ENCODE measurements at places on chromosomes 1 and 21. TPM values are rescaled to one million over a fixed set of nuclear protein-coding genes. Genes with fewer than 3 reads are reported as not detected.

IL24 gene
- total RNA-seq = not detected

OLFML2B gene
- total RNA-seq = 29.5 TPM

- no peak for DNase-seq
Measured at GRCh38 chr1:182668521-182669054, 15.8 kb downstream of the RGS8 start.

- no peak for DNase-seq
Measured at GRCh38 chr1:207140536-207140935, 36.5 kb downstream of the C4BPA start.

GRCh38 chr1:109531826-109532364 is 7.8 kb upstream of the GPR61 start:
- DNase-seq = no peak

DNA sequence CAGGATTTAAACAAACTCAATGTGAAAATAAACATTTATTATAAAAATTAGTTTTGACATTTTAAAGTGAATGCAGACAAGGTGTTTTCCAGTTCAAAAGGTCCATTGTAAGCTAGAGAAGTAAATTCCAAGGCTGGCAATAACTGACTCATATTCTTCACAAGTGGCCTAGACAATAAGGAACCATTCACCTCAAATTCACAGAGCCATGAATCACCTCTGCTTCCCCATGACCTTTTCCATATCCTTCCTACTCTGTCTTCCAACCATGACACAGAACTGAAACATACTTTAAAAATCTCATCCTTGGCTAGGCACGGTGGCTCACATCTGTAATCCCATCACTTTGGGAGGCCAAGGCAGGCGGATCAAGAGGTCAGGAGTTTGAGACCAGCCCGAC is 24.8 kb downstream of the F11R start:
- DNase-seq = no peak

AMY1B gene
- total RNA-seq = not detected

GRCh38 chr1:180614730-180615129 is 17.1 kb upstream of the XPR1 start:
- DNase-seq = no peak

- no peak for DNase-seq
Measured at GRCh38 chr1:167541003-167541402, 12.6 kb downstream of the CREG1 start.

DNA sequence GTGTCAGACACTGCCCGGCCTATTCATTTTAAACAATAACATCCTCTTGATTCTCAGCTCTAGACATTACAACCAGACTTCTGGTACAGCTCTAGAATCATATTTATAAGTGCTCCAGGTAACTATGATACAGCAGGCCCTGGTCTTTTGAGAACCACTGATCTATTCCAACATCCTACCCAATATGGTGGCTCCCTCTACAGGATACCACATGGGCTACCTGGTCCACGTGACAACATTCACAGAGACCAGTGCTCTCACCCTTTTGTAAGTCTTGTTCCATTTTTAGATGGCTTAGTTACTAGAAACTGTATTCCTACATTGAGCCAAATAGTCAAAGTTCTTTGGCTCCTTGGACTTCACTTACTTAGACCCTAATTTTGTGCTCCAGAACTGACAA is 102.9 kb downstream of the PTPN14 start:
- DNase-seq = no peak

GRCh38 chr1:245121523-245121922 is 33.3 kb upstream of the KIF26B start:
- DNase-seq = peak; percentile 20

- peak; percentile 95 for DNase-seq
Measured at GRCh38 chr1:156090840-156091188, 8.5 kb upstream of the MEX3A start.

DNA sequence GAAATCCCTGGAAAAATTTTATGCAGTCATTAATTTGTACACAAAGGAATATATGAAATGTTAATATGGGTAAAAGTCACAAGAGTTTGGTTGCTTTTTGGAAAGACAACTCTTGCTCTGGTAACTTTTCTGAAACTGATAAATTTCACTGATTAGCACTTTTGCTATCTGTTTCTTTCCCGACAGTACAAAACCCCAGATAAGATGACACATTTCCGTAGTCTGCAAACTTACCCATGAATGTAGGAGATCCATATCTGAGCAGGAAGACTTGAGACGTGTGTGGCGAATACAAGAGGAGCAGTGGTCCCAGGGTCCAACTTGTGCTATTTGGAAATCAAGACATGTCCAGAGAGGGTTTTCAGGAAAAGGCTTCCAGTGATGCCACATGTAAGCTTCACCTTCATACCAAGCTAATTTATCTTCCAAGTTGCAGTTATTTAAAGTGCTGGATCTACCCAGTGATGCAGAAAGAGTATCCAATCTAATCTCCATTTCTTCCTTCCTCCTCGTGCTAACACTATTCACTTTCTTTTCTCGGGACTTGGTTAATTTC is 35.9 kb upstream of the SAMSN1 start:
- DNase-seq = no peak

HSD3B1 gene
- total RNA-seq = not detected

FNDC5 gene
- total RNA-seq = 0.96 TPM

DNA sequence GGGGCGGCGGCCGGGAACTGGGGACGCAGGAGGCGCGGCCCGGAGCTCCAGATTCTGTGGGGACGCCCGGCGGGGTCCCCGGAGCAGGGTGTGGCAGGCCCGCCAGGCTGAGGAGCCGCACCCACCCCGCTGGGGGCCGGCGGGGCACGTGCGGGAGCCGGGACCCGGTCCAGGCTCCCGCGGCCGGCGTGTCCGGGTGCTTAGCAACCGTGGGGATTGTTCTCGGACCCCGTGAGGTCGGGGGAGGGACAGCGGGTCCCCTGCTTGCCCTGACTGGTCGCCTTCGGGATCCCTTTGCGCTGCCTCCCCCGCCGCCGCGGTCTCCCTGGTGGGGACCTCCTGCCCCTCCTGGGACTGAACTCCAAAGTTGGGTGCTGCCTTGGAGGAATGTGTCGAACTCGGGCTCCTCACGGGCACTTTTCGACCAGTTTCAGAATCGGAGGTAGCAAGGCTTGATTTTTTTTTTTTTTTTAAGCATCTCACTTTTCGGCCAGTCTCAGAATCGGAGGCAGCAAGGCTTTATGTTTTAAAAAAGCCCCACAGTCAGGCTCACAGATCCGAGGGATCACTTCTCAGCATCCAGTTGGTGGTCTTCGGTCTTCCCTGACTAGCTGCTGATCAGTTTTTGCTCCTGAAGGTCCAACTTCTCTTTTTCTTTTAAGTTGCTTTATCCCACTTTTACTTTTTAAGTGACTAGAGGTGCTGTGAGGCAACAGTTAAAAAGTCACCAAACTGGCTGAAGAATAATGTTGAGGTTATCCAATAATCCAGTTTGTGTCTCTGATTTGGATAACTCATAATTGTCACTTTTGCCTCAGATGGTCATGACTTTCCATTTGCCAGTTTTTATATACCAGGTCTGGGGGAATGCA is 648 bp downstream of the FAM76A start:
- DNase-seq = no peak

DNA sequence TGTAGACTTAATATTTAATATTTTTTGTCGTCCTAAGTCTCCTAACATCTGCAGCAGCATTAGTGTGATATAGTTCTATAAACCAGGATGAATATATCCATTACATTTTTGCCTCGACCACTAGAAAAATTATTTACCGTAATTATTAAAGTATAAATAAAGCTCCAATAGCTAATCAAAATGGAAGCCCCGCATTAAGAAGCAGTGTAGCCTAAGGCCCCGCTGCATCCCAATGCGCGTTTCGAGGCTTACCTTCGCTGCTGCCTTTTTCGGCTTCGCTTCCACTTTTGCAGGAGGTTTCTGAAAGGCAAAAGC is 891 bp downstream of the HMGN1 start:
- DNase-seq = no peak

RHD gene
- total RNA-seq = not detected

GRCh38 chr1:235275836-235276235 is 52.1 kb downstream of the ARID4B start:
- no peak for DNase-seq

DNA sequence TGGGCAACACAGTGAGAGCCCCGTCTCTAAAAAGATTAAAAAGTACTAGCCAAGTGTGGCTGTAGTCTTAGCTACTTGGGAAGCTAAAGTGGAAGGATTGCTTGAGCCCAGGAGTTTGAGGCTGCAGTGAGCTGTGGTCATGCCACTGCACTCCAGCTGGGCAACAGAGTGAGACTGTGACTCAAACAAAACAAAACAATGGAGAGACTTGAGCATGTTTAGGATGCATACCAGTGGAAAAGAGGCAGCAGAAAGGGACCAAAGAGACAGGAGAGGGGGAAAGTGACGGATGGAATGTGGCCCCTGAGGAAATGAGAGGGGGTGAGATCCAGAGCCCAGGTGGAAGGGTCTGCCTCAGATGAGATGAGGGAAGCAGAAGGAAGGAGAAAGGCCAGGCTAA is 358.9 kb downstream of the RPS6KC1 start:
- no peak for DNase-seq

RNF220 gene
- total RNA-seq = 60.1 TPM

PLEKHM2 gene
- 94.6 TPM for total RNA-seq

TEDDM1 gene
- not detected for total RNA-seq

DNA sequence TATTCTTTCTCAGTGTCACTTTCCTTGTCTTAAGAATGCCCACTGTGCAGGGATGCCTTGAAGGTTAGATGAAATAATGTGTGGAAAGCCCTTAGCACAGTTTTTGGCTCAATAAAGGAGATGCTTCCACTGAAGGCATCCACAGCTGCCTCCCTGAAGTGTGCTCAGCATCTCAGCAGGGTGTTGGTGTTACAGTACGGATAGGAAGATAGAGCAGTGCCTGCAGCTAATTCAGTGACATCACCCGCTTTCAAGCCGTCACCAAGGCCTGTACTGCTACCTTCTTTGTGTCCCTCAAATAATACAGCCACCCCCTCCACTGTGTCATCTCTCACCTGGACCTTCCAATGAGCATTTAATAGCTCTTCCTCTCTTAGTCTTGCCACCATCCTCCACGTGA is 59.0 kb downstream of the NDUFS5 start:
- no peak for DNase-seq

DNA sequence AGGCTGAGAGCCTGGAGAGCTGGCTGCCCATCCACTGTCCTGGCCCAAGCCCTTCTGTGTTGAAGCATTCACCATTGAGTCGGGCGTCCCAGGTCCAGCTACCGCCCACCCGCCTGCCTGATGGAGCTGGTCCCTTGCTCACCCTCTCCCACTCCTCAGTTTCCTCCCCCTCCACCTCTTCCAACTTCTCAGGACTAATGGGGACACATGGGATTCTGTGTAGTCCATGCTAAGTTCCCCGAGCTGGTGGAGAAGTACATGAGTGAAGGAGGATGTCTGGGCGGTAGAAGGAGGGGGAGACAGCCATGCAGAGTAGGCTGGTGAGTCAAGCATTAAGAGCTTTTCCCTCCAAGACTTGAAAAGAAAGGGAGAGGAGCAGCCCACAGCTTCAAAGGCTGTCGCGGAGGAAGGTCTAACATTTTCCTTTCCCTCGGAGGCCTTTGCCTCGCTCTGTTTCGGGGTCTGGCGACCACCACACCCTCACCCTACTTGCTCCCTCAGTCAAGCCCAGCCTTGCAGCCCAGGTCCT is 561 bp downstream of the SLC26A9 start:
- no peak for DNase-seq

CELA3B gene
- 0.90 TPM for total RNA-seq

GRCh38 chr1:8878448-8878697 is at the start of gene ENO1:
ENO1 (minus strand) TSS chr1:8878686; CDS start chr1:8874908, 3,778 bp downstream.
- no peak for DNase-seq

- no peak for DNase-seq
Measured at GRCh38 chr1:215719552-215719951, 152.4 kb downstream of the KCTD3 start.

GRCh38 chr1:241603731-241604245 is 36.4 kb downstream of the CHML start:
- DNase-seq = no peak

KIF14 gene
- total RNA-seq = 0.03 TPM

PADI4 gene
- total RNA-seq = 7.0 TPM

DNA sequence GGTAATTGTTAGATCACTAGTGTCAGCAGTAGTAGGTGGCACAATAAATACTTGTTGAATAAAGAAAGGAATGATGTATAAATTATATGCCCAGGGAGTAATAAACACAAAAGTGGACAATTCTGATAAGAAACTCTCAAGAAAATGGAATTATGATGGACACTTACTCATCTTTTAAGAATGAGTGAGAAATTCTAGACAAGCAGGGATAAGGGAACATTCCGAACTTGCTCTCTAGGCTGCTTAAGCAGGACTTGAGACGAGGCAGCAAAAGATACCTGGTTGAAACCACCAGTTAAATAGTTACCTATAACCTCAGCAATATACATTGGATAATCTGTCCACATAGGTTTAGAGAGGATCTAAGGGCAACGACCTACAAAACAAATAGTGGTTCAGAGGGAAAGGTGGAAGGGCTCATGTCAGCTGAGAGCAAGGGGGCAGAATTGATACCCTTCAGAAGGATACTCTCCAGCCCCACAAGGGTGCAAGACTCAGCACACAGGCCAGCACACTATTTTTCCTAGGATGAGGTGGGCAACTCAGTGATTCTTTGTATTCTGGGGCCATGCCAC is 46.3 kb downstream of the XCL2 start:
- DNase-seq = no peak

- DNase-seq = no peak
Measured at GRCh38 chr1:86829321-86829720, 84.6 kb downstream of the SELENOF start.

CELF3 gene
- not detected for total RNA-seq

PAX7 gene
- not detected for total RNA-seq

- DNase-seq = no peak
Measured at GRCh38 chr1:247114351-247115140, 10.4 kb upstream of the ZNF669 start.

- DNase-seq = no peak
Measured at GRCh38 chr1:18899363-18900049, 2.8 kb downstream of the ALDH4A1 start.

GCSAML gene
- total RNA-seq = 0.51 TPM

- DNase-seq = no peak
Measured at GRCh38 chr1:61358770-61359455, 276.6 kb downstream of the NFIA start.
